ENCODE measurements at places on chromosomes 6 and 20.

DNA sequence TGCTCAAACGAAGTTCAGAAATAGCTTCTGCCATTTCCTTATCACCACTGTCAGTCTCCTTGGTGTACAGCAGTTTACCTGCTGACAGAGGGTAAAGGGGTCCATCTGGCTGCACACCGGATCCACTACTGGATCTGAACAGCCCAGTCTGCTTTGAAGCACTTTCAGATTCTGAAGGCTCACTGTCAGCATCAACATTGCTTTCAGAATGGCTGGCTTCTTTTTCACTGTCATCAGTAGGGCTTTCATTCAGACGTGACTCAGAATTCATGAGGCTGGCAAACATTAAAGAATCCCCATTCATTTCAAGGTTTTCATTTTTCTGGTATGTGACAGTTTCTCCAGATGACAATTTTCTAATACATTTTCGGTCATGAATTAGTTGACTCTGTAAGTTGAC lies 21.0 kb upstream of the PNISR start:
- no peak for DNase-seq

DNA sequence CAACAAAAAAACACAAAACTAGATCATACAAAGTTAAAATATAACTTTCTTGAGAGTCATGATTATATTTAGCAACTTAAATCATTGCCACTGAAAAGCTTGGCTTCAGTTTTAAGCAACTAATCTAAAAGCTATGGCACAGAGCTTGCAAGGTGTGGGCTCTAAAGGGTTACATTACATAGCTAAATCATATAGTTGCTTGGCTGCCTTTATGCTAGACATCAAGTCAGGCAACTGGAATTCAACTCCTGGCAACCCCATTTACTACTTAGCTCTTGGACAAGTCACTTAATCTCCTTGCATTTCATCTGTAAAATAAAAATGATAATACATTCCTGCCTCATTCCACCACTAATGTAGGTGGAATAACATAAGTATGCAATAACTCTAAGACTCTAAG lies 40.9 kb upstream of the GCM1 start:
- no peak for DNase-seq

DNA sequence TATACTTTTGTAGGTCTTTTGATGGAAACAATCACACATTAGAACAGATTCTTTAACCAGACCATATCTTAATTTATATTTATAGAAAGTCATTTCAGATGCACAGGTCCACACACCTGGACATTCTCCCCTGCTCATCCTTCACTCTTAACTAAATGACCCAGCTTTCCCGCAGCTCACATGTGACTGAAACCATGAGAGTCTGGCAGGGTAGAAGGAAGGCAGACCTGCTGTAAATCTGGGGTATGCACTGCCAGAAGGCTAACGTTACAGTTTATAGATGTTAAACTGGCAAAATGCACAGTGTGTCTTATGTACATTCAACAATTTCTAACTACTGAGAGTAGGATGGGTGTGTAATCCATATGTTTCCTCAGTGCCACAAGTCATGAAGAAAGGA lies 359.5 kb upstream of the SPTLC3 start:
- no peak for DNase-seq

DNA sequence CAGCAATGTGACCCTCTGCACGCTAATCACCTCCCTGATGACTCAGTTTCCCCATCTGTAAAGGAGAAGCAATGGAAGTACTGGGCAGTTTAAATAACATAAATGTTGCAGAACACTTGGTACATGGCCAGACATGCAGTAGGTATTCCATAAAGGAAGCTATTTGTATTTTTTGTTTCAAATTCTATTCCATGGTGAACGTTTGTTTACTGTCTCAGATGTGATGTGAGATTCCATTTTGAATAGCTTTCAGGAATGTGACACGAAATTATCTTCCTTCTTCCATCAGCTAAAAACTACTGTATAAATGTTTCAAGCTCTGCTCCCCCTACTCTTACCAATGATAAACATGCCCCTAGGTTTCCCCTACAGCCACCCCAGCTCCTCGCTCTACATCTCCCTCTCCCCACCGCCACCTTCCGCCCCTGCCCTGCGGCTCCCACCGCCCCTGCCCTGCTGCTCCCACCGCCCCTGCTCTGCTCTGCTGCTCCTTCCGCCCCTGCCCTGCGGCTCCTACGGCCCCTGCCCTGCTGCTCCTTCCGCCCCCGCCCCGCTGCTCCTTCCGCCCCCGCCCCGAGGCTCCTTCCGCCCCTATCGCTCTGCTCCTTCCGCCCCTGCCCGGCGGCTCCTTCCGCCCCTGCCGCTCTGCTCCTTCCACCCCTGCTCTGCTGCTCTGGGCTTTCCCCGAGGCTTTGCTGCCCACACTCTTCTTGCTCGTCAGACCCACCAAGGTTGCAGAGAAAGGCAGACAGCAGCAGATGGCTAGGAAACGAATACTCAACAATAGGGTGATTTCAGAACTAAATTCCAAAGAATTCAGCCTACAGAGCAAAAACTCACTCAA lies 78.9 kb downstream of the THBS2 start:
- DNase-seq: no peak

DNA sequence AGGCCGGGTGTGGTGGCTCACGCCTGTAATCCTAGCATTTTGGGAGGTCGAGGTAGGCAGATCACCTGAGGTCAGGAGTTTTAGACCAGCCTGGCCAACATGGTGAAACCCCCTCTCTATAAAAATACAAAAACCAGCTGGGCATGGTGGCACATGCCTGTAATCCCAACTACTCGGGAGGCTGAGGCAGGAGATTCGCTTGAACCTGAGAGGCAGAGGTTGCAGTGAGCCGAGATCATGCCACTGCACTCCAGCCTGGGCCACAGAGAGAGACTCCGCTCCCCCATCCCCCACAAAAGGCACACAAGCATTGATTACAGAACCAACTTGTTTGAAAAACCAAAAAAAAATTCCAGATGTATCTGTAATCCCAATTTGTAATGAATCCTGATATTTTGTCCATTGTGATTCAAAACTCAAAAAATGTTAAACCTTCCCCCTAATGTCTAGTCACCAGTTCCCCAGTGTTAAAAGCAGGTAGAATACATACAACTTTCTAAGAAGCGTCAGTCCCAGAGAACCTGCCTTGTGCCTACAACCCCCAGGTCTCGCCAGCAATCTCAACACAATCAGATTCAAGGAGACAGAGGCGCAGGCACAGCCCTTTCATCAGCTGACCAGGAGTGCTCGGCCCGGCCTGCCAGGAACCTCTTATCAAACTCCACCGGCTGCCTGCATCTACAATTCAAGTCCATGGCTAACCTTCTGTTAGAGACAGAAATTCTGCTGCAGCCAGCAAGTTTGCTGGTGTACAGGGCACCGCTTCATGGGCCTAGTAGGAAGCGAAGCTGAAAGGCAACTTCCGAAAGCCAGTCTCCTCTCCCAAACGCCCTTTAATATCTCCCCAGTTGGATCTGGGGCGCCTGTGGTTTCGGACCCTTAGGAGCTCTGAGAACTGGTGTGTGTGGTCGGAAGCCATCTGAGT lies 2.1 kb downstream of the EZR start:
- DNase-seq: no peak

GRCh38 chr6:116876635-116877611 lies at the start of gene RFX6:
Gene RFX6, plus strand, starts transcription at chr6:116877242. Its CDS starts 34 bp downstream, at chr6:116877276.
- DNase-seq: no peak

GRCh38 chr20:52823303-52823702 lies 148.9 kb upstream of the TSHZ2 start:
- DNase-seq: no peak

GRCh38 chr6:113171882-113172281 lies 685.3 kb upstream of the MARCKS start:
- no peak for DNase-seq

- DNase-seq: no peak
These were observed 4.2 kb downstream of the TPD52L1 start for GRCh38 chr6:125157725-125158124.

- no peak for DNase-seq
These were observed 384.6 kb downstream of the CDH4 start for GRCh38 chr20:61636531-61637116.
